Fibroblast of lung (primary cell): ENCODE measurements at places on chromosomes 7 and 10. TPM values are rescaled to one million over a fixed set of nuclear protein-coding genes. Genes with fewer than 3 reads are reported as not detected.

- DNase-seq = no peak
Observed at GRCh38 chr7:157674027-157674714, 337.4 kb downstream of the DNAJB6 start.

Gene DRGX
- total RNA-seq = not detected in 2 replicates

DNA sequence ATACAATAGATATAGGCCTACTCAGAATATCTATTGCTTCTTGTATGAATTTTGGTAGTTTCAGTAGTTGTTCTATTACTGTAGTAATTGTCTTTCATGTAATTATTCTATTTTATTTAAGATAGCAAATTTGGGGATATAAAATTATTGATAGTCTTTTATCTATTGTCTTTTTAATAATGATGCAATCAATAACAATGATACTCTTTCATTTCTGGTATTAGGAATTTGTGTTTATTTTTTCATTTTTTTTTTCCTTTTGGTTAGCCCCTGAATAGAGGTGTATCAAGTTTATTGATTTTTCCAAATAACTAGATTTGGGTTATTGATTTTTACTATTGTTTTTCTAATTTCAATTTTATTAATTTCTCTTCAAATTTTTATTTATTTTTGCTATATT is 1503.7 kb downstream of the REEP3 start:
- no peak for DNase-seq

GRCh38 chr7:158950914-158951635 is 94.7 kb downstream of the DYNC2I1 start:
- no peak for DNase-seq

Gene RSPH10B
- total RNA-seq = under 0.01 and 0.66 TPM in 2 replicates

GRCh38 chr7:12244694-12245093 is 33.6 kb downstream of the TMEM106B start:
- no peak for DNase-seq

Gene LRRC27
- 11.7 and 13.1 TPM in 2 replicates for total RNA-seq

GRCh38 chr10:49322371-49323170 is 23.6 kb downstream of the C10orf71 start:
- no peak for DNase-seq

DNA sequence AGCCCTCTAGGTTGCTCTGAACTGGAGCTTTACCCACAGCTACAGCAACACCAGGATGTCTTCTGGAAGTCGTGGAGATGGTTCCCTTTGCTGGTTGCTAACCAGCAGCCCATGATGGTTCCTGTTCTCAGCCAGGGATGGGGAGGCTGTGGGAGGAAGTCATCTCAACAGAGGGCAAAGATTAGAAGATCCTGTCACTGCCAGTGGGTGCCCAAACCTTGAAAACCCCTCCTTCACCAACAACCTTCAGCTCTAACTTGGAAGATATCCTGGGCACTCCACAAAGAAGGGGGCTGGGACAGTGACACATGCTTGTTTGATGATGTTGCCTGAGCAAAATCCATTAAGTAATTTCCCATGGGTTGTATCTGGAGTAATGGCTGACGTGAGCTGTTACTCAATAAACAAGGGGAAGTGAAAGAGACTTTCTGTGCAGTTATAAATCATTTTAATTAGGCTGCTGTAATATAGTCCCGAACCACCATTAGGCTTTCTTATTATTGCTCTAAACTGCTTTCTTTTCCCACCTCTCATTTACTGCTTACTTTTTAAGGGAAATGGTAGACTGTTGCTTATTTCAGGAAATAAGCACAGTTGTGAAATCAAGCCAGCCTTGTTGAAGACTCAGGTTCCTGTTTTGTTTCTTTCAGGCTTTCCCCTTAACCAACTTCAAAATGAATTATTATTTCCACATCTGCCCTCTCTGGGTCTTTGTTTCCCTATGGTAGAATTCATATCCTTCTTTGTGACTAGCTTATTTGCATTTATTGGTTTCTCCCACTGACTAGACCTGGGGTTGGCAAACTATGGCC is 124.8 kb downstream of the PPP1R17 start:
- DNase-seq = peak; percentile 59

DNA sequence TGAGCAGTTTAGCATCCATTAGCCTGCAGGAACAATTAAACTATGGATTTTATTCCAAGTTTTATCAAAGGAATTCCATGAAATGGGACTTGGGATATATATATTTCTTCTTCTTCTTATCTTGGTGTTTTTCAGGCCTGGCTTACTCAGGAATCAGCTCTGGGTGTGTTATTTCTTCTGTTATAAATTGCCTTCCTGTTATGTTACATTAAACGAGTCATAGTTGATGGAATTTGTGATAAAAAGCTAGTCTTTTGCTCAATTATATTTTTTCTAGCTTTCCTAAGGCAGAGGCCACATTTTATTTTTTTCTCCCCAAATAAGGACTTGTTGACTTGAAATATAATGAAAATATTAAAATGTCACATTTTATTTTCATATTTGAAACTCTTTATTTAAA is 141.3 kb downstream of the EPC1 start:
- DNase-seq = no peak
